ENCODE measurements at places on chromosomes 11 and 22.

DNA sequence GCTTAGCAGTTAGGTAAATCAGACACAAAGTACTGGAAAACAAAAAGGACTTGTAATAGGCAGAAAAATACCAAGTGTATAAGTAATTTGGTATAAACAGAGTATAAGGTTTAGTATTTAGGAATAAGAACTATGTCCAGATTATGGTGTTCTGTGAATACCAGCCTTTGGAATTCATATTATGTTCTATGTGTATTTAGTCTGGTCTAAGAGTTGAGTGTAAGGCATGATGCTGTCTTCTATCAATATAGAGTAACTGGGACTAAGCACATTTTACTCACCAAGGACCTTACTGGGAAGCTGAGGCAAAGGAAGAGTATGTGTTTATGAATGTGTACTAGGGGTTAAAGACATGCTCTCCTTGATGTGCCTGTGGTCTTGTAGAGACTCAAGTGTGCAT, 9.5 kb downstream of the SDHD start:
- DNase-seq, result no peak

DNA sequence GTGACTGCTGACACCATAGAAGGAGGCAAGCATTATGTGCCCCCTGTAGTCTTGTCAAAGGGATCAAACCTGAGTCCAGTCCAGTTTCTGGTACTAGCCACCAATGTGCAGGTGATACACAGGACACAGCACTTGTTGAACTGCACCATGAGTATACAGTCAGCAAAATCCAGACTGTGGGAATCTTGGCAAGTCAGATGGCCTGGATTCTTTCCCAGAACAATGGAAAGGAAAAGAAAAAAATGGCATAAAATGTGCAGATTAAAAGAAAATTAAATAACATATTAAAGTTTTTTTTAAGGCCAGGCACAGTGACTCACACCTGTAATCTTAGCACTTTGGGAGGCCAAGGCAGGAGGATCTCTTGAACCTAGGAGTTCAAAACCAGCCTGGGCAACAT, 16.8 kb downstream of the CRY2 start:
- DNase-seq, result no peak

DNA sequence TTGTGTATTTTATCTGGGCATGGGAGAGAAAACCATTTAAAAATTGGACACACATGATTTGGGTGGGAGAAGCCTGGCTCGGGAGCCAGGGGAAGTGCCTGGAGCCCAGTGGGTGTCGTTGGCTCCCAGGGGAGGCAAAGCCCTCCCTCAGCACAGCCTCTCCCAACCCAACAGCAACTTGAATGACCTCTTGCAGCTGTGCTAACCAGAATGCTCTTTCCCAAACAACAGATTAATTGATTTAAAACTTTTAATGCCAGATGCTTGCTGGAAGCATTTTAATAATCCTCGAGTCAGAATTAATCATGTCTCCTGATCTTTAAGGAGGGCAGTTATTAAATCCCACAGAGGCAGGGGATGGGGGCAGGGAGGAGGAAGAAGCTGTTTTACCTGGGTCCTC, 401.6 kb downstream of the BUD13 start:
- DNase-seq, result no peak

DNA sequence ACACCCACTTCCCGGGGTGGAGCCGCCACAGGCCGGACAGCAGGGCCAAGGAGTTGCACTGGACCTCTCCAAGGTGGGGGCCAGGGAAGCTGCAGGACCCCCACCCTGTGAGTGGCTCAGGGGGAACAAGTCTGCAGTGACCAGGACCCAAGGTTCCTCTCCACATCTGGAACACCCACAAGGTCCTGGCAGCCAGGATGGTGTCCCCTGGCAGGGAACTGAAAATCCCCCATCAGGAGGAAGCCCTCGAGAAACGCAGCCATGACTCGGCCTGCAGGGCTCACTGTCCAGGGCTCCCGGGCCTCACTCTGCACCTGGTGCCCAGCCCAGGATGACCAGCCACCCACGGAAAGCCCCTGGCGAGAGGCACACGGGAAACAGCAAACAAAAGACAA, 11.5 kb downstream of the RNH1 start:
- no peak for DNase-seq

- no peak for DNase-seq
Measured at GRCh38 chr11:109016724-109017123, 351.9 kb downstream of the DDX10 start.

DNA sequence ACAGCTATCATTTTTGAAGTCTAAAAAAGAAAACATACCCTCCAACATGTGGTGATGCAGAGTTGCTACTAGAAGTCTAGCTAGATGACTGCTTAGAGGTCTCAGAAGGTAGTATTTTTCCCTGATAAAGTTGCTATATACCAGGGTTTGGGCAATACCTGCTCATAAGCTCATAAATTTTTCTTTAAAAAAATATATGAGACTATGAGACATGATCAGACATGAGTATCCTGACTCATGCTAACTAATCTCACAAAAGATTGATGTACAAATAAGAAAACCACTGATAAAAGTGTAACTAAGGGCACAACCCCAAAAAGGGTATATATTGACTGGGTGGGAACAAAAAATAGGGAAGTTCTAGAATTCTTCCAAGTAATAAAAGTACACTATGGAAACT, 740.9 kb downstream of the METTL15 start:
- DNase-seq, result no peak

Measured in HS-5 (cell line).